ENCODE measurements at places on chromosomes 4 and X.

GRCh38 chrX:45191820-45192409, 8.8 kb downstream of the DIPK2B start:
- no peak for DNase-seq

DNA sequence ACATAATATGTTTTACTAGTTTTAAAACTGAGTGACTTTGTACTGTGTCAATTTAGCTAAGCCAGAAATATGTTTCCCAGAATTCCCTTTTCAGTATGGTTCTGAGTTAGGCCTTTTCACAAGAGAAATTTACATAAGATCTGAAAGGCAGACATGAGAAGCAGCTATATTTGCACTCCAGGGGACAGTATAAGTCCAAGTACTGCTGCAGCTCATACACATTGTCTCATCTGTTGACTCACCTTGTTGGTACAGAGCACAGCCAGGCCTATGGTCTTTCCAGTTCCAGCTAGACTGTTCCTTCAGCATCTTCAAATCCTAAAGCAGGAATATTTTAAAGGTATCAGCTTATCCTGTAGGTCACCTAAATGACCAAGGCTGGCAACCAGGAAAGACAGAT, 53.5 kb downstream of the BMP3 start:
- no peak for DNase-seq

GRCh38 chr4:145930592-145930991, 8.0 kb downstream of the ZNF827 start:
- no peak for DNase-seq

GRCh38 chrX:106901341-106901740, 1.8 kb downstream of the RIPPLY1 start:
- DNase-seq, result no peak

DNA sequence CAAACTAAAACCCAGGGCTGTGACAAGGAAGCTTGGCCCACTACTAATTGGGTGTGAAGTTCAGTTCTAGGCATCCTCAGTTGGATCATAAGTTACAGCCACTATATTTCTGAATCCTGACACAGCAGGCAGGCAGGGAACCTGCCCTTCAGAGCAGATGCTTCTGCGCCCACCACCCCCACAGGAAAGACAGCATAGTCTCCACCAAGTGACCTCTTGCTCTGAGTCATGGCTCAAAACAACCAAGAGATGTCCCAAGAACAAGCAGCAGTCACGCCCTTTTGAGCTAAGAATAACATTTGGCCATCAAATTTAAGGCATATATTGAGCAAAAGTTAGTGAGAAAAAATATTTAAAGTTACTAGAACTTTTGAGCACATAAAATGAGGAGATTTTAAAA, 170.7 kb upstream of the SMARCAD1 start:
- no peak for DNase-seq

DNA sequence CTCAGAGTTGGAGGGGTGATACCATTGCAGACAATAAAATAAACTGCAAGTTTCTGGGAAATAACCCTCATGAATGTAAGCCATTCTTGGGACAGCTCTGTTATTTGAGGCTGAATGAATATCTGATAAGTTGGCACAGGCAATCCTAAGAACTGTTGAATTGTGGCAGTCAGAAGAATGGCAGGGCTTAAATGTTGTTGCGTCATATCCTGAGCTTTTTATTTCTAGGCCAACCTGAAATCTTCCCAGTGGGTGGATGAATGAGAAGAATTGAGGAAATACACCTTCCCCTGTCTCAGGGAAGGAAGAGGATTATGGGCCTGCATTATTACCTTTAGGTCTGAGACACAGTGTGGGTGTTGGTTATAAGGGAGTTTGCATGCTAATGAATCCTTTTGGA, 64.4 kb upstream of the C4orf54 start:
- DNase-seq, result no peak

DNA sequence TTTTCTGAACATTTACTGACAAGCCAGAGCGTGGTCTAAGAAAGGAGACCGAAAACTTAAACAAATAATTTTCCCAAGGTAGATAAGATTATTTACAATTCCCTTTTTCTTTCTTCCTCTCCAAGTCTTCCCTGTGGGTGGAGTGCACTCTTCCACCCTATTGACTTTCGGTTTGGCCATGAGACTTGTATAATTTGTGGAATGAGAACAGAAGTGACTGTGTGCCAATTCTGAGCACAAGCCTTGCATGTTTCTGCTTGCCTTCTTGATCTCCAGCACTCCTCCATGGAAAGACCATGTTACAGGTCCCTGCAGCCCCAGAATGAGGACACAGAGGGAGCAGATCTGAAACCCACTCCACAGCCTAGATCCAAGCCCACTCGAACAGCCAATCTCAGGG, 150.0 kb upstream of the HPGD start:
- DNase-seq, result no peak

GRCh38 chr4:126475730-126476129, 1157.0 kb upstream of the INTU start:
- DNase-seq, result no peak

DNA sequence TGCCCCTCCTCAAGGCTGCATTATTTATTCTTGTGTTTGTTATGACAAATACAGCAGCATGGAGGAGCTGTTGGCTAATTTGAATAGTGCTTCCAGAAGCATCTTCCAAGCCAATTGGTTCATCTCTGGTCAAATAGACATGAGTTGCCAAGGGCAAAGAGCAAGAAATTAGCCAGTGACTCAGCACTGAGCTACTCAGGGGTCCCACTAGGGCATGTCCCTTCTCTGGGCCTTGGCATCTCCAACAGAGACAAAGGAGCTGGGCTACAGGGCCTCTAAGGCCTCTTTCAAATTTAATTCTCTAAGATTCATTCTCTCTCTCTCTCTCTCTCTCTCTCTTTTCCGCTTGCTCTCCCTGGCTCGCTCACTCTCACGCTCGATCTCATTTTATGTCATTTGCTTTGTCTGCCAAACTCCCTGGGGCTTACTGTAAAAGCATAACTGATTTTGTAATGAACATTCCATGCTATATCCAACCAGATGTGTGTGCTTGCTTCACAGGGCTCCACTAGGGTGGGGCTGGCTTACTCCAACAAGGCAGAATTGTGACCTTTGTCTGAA, 86.7 kb upstream of the MAGEA4 start:
- DNase-seq, result peak; percentile 12

DNA sequence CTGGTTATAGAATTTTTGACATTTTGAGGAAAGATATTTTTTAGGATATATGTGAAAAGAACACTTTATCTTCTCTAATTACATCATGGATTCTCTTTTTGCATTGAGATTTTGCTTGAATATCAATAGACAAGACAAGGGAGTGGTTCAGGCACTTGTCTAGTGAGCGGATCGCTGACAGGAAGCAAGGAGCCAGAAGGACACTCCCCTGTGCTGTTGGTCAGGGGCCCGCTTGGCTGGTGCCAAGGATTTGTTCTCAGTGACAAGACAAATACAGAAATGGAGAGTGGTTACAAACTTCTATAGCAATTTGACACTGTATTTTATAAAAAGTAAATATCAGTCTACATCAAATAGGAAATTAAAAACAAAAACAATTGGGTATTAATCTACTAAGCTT, 60.0 kb downstream of the SLC9B1 start:
- DNase-seq, result no peak

- no peak for DNase-seq
Observed at GRCh38 chr4:135325264-135325663, 1123.7 kb upstream of the PABPC4L start.

DNA sequence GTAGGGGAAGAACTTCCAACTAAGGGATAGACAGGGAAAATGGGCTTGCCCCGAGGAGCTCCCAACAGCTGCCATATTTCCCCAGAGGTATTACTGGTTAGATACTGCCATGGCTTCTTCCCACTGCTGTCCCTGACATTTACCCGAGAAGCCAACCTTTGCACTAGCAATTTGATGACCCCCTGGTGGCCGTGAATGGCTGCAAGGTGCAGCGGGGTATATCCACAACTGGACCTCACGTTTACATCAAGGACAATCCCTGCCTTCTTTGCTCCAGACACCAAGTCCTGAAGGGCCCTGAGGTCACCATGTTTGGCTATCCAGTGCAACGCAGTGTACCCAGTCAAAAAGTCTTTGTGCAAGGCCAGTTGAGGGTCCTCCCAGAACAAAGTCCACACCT, 2.3 kb downstream of the SOWAHB start:
- no peak for DNase-seq

DNA sequence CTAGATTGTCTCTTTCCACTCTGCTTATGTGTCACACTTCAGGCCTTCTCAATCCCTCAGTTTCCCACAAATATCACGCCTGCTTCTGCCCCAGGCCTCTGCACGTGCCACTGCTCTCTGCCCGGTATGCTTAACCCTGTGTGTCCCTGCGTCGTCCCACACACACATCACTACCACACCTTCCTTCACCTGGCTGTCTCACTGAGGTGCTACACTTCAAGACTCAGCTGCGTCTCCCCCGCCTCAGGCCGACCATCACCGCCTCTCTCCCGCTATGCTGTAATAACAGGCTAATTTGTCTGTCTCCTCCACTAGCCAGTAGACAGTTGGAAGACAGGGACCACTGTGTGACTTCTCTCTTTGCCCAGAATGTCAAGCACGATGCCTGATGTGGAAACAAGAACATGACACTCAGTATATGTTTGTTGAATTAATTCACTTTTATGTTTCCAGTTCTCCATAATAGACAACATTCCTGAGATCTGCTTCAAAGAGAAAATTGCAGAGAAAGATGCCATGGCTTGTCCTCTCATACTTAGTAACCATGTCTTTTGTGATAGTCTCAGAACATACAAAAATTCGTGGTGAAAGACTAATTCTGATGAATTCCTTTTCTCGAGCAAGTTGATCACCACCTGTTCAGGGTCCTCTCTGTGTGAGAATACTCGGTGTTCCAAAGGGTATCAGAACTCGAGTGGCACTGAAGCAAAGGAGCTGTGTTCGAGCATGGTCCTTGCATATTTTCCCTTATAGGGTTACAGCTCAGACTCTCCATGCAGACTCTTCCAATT, 54.2 kb downstream of the AFAP1 start:
- DNase-seq, result no peak

DNA sequence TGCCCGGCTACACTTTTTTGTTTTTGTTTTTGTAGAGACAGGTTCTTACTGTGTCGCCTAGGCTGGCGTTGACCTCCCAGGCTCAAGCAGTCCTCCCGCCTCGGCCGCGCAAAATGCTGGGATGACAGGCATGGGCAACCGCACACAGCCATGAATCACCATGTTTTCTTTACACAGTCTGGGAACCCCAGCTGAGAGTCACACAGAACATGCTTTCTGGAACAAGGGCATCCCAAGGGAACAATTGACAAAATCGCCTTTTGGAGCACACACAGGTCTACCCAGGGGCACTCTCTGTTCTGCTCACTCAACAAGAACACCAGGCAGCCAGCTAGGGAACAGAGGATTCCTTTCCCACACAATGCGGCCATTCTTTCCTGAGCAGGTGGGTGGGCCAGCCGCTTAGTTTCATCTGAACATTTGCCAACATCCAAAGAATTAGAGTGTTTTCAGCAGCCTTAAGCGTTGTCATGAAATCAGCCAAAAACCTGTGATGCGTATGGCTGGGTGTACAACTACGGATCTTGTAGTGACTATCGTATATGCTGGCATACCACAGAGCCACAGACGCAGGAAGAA, 15.7 kb downstream of the PRKX start:
- no peak for DNase-seq

- DNase-seq, result no peak
Observed at GRCh38 chrX:29376584-29376983, 789.3 kb downstream of the IL1RAPL1 start.

- no peak for DNase-seq
Observed at GRCh38 chrX:153885968-153886903, at the start of gene L1CAM. Gene L1CAM, minus strand, starts transcription at chrX:153886173. Its CDS starts 10,337 bp downstream, at chrX:153875836.

GRCh38 chr4:26622913-26623312, 39.0 kb downstream of the TBC1D19 start:
- no peak for DNase-seq

DNA sequence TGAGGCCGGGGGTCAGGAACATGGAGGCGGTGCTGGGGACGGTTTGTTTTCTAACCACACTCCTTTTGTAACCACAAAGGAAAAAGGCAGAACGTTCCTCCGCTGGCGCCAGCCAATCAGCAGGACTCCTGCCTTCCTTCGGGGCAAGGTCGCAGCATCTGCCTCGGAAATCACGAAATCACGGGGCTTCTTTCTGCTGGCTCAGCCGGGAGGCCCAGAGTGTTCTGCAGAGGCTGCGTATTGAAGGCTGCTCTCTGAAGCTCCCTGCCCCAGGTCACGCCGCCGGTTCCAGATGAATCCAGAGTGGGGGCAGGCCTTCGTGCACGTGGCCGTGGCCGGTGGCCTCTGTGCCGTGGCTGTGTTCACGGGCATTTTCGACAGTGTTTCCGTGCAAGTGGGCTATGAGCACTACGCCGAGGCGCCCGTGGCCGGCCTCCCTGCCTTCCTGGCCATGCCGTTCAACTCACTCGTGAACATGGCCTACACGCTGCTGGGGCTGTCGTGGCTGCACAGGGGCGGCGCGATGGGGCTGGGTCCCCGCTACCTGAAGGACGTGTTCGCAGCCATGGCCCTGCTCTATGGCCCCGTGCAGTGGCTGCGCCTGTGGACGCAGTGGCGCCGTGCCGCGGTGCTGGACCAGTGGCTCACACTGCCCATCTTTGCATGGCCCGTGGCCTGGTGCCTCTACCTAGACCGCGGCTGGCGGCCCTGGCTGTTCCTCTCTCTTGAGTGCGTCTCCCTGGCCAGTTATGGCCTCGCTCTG, 9.4 kb downstream of the TMEM187 start:
- DNase-seq, result no peak

GRCh38 chr4:148443512-148444295, 1.5 kb upstream of the NR3C2 start:
- DNase-seq, result no peak

- DNase-seq, result no peak
Observed at GRCh38 chr4:185108669-185109068, 34.4 kb upstream of the SLC25A4 start.

- no peak for DNase-seq
Observed at GRCh38 chr4:115515366-115515765, 401.9 kb upstream of the NDST4 start.

DNA sequence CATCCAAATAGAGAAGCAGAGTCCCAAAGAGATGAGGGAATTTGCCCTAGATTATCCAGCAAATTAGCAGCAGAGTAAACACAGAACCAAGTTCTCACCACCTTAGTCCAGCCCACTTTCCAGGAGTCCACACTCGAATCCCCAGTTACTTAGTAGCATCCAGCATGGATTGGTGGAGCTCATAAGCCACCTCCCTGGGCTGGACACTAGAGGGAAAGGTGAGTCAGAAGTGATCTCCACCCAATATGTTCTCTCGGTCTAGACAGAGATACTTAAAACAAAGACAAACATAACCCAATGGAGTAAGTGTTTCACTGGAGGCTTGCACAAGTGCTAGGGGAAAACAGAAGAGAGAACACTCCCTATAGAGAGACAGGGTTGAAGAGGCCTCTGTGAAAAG, 105.1 kb upstream of the CPEB2 start:
- no peak for DNase-seq

GRCh38 chr4:88219099-88219498, 60.7 kb upstream of the ABCG2 start:
- DNase-seq, result peak; percentile 52

- DNase-seq, result no peak
Observed at GRCh38 chr4:44720371-44720770, 6.0 kb downstream of the GNPDA2 start.

GRCh38 chrX:26511589-26512363, 295.8 kb downstream of the MAGEB5 start:
- no peak for DNase-seq

GRCh38 chr4:139333046-139333445, 30.8 kb upstream of the NDUFC1 start:
- no peak for DNase-seq

All from left kidney (tissue), 8 donors.